Amygdala (tissue), 56 donors: ENCODE measurements at places on chromosomes 7 and 10.

DNA sequence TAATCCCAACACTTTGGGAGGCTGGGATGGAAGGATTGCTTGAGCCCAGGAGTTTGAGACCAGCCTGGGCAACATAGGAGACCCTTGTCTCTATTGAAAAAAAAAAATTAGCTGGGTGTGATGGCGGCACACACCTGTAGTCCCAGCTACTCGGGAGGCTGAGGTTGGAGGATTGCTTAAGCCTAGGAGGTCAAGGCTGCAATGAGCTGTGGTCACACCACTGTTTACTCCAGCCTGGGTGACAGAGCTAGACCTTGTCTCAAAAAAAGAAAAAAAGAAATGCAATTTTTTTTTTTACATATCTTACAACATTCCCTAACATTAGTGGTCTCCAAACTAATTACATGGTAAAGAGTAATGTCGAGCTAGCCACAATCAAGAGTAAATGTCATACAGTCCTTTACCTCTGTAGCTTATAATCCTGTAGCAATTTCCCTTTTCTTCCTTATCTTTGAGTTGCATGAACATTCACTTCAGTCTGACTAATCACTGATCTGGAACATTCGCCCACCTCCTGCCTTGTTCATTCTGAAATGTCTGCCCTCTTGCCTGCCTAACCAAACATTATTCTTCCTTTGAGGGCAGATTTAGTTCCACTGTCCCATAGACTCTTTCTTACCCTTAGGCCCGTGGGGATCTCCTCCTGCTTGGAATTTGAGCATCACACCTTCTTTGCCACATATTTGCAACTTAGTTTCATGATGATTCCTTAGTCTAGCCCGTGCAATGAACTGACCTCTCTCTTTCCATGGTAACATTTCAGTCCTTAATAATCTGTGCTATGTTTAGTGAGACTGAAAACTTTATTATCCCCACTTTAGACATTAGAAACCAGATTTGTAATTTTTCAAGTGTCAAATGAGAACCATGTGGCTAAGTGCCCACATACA lies 4.8 kb upstream of the VCL start:
- no peak for DNase-seq

GRCh38 chr10:43287056-43288007 lies 20.5 kb upstream of the RASGEF1A start:
- no peak for DNase-seq

DNA sequence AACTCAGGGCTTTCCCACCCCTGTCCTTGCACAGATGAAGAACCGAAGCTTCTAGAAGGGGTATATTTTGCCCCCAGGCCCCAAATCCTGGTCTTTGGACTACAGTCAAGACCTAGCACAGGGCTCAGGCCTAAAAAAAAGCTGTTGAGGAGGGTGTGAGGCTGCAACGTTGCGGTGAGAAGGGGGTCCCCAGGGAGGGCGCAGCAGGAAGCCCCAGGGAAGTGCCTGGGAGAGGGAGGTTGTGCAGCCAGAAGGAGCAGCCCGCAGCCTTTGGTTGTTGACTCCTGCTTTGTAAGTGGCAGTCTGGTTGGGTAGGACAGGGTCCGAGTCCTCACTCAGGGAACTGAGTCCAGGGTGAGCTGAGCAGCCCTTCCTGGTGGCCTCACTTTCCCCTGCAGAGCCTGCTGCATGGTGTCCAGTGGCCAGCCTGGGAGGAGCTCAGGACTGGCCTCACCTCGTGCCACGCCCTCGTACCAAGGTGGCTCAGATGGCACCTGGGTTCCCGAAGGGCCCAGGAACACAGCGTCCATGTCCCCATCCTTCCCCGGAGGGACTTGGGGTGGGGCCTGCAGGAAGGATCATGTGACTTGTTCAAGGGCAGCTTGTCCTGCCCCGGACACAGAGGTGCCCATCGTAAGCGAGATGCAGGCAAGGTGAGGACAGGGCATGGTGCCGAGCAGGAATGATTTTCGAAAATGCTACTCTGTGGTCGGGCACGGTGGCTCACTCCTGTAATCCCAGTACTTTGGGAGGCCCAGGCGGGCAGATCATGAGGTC lies 166.4 kb upstream of the TNRC18 start:
- no peak for DNase-seq

DNA sequence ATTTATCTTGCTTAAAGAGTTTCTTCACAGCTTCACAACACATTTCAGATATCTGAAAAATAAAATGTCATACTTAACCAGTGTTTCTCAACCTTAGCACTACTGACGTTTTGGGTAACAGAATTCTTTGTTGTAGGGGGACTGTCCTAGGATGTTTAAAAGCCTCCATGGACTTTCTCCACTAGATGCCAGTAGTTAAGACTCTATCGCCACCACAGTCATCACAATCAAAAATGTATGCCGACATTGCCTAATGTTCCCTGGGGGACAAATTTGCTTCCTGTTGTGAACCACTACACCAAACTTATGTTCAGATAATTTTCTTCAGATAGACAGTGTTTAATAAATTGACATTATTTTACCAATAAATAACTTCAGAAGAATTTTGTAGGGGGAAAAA lies 13.4 kb downstream of the NOC3L start:
- DNase-seq, result no peak

DNA sequence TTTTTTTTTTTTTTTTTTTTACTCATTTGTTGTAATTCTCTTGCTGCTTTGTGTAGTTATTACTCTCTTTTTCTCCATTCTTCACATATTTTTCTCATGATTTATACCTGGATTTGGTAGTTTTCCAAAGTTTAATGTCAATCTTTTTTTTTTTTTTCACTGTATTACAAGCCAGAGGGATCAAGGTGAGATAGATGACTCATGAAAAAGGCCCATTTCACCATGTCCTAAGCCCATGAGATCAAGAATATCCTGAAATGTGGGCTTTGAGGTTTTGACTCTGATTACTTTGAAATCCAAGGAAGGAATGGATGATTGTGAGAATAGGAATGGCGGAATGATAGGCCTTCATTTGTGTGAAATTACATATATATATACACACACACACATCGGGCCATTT lies 31.1 kb downstream of the TAX1BP1 start:
- DNase-seq, result no peak

DNA sequence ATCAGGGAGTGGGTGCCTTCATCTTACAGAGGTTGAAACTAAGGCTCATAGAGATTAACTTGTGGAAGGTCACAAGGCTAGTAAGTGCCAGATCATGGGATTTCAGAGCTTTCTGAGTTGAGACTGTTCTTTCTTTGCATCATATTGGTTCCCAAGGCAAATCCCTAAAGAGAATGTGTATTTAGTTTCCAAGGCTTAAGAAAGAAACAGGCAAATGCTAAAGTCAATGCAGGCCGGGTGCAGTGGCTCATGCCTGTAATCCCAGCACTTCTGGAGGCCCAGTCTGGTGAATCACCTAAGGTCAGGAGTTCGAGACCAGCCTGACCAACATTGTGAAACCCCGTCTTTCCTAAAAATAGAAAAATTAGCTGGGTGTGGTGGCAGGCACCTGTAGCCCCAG lies 19.8 kb downstream of the CDK1 start:
- DNase-seq, result no peak

- DNase-seq, result no peak
Measured at GRCh38 chr10:19922236-19922963, 106.2 kb downstream of the PLXDC2 start.

GRCh38 chr7:135600226-135600625 lies 42.5 kb downstream of the NUP205 start:
- DNase-seq, result no peak
